Activated CD4-positive, alpha-beta T cell treated with anti-CD3 and anti-CD28 coated beads, Interleukin-2, Interleukin-4, amounts not matched to agents 100 ng/mL and 50 ng/mL, durations not matched to agents 16 hours and 8 hours (primary cell): ENCODE measurements at places on chromosomes 16 and 17.

DNA sequence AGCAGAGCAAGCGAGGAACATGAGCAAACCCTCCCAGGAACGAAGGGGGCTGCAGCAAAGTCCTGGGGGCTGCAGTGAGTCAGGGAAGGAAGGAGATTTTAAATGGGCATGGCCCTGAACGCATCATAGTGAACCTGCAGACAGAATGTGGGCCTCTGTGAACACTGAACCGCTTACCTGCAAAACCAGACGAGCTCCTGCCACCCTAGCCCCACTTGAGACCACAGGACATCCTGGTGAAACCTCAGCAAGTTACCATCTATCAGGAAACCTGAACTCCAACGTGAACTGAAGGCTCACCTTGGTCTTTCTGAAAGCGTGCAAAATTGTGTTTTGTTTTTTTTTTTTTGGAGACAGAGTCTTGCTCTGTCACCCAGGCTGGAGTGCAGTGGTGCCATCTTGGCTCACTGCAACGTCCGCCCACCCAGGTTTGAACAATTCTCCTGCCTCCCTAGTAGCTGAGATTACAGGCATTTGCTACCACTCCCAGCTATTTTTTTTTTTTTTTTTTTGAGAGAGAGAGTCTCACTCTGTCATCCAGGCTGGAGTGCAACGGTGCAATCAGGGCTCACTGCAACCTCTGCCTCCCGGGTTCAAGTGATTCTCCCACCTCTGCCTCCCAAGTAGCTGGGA, 30.8 kb downstream of the FANCA start:
- DNase-seq, result no peak

- no peak for DNase-seq
Measured at GRCh38 chr16:9469512-9469911, 378.1 kb downstream of the HAPSTR1 start.

DNA sequence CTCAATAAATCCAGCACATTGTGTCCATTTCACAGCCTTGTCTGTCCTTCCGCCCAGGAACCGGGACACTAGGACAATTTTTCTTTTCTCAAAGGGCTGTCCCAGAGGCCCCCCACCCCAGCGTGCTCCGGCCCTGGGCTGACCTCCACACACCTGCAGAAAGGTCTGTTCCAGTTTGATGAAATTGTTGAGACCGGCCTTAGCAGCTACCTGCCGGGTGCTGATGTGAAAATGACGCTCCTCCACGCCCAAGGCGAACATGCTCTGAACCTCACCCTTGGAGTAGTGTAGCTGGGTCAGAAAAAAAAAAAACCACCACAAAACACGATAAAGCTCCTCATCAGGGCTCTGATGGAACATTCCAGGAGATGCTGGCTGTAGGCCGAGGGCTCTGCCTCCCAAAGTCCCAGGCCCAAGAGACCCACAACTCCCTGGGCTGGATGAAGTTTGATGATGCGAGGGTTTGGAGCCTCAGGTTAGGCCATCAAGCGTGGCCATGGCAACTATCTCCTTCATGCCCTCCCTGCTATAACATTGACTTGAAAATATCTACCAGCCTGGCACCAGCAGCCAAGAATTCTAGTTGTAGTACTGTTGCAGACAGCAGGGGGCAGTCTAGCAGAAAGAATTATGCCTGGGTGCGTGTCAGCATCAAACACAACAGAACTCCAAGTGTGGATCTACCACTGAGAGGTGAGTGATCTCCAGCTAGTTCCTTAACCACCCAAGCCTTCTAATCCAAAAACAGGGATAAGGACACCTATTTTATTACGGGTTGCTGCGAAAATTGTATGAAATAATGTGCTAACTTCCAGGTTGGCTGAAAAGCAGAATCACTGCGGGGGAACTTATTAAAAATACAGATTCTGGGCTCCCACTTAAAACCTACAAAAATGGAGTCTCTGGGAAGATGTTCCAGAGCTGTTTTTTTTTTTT, 62.1 kb downstream of the RMI2 start:
- peak; percentile 76 for DNase-seq

GRCh38 chr17:27569884-27570577, 61.0 kb upstream of the LGALS9 start:
- no peak for DNase-seq

DNA sequence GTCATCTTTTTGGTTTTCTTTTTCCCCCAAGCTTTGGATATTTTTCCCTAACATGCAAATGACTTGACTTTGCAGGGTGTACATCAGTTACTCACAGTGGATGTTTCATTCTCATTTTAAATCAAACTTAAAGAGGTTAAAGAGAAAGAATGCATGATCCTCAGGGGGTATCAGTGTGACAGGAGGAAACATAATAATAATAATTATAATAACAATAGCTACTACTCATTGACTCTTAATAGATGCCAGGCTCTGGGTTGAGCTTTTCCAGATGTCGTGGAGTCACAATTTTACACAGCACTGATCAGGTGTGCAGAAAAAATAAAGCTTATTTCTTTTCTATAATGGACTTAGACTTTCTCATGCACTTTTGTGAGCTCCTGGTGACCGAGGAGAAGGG, 157.2 kb upstream of the CACNG3 start:
- DNase-seq, result no peak

GRCh38 chr17:8225813-8226535, 15.6 kb upstream of the AURKB start:
- peak; percentile 91 for DNase-seq

DNA sequence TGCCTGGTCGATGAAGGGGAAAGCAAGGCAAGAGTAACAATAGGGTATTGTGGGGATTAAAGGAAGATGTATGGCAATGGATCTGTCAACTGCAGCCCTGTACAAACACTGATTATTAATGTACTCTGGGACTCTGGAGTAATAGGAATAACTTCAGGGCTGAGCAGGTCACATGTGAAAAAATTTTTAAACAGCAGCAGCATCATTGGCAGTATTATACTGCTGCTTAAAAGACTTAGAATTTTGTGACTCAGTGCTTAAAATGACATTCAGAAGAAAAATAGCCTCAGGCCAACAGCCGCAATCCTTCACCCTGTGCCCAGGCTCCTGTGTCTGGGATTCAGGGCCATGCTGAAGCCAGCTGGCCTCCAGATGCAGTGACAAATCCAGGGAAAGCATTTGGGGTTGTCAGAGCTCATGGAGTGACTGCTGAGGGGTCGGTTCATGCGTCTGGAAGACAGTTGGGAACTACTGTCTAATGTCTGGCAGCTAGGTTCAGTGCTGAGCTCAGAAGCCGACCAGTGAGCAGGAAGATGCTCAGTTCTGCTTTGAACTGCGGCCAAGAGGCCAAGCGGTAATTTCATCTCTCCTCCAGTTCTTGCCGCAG, 22.2 kb downstream of the TEX2 start:
- no peak for DNase-seq

DNA sequence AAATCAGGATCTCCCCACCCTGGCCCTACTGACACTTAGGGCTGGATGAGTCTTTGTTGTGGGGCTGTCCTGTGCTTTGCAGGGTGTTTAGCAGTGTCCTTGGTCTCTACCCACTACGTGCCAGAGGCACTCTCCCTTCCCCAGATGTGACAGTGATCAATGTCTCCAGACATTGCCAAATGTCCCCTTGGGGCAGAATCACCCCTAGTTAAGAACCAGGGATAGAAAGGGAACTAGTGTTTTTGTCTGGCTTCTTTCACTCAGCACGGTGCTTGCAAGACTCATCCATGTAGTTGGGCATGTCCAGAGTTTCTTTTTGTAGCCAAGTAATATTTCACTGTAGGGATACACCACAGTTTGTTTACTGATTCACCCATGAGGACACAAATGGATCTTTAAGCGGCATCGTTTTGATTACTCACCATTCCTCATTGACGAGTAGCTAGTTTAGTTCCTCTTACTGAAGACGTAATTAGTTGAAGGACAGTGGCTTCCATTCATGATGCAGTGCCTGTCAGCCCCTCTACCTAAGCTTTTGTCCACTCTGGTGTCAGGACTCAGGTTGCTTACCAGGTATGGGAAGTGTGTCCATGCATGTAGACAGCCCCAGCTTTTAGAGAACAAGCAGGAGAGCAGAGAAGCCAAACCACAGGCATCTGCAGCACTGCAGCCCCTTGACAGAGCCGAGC, 26.0 kb upstream of the ITGB4 start:
- no peak for DNase-seq

GRCh38 chr17:49549311-49549605, 26.4 kb upstream of the NXPH3 start:
- no peak for DNase-seq

GRCh38 chr16:4307215-4308037, 8.4 kb upstream of the GLIS2 start:
- DNase-seq, result peak; percentile 95

DNA sequence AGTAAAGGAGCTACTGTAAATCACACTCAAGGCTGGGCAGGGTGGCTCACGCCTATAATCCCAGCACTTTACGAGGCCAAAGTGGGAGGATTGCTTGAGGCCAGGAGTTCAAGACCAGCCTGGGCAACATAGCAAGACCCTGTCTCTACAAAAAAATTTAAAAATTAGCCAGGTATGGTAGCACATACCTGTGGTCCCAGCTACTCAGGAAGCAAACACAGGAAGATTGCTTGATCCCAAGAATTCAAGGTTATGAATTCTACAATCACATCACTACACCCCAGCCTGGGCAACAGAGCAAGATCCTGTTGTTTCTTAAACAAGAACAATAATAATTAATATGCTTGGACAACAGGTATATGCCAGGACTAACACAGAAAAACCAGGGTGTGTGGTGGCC, 13.2 kb downstream of the RHBDL3 start:
- no peak for DNase-seq

GRCh38 chr16:86214326-86215232, 295.7 kb upstream of the FOXF1 start:
- DNase-seq, result no peak

DNA sequence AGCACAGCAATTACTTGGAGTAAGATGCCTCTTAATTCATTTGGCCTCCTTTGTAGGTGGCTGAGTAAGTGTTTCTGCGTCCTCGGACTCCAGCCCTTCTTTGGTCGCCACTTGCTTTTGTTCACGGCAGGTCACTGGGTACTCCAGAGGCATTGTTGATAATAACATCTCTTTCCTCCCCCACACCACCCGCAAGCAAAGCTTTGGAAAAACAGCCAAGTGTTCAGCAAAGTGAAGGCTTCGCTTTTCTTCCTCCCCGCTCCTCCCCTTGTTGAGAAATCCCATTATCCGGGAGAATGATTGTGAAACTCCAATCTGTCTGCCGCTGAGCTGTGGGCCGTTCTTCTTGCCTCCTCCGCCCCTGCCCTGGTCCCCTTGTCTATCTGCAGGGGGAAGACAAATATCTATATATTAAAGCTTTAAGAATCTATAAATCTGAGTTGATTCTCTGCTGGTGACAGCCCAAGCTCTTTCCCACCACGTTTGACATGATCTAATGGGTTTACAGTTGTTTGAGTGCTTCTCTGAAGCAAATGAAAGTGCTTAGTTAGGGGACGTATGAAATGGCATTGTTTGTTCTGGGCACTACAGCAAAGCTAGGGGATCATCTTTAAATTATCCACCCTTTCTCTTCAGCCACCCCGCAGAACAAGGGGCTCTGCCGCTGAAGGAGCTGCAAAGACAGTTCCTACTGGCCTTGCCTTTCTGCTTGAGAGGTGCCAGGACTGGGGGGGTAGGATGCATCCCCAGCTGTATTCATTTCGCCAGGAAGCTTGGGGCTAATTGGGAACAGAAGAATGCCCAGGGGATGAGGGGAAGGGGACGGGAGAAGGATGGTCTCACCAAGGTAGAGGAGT, 167.1 kb downstream of the CCDC182 start:
- no peak for DNase-seq

- DNase-seq, result no peak
Measured at GRCh38 chr17:81192386-81193050, 26.5 kb upstream of the AATK start.
